Urothelium cell line (cell line): ENCODE measurements at places on chromosomes 6 and 20.

DNA sequence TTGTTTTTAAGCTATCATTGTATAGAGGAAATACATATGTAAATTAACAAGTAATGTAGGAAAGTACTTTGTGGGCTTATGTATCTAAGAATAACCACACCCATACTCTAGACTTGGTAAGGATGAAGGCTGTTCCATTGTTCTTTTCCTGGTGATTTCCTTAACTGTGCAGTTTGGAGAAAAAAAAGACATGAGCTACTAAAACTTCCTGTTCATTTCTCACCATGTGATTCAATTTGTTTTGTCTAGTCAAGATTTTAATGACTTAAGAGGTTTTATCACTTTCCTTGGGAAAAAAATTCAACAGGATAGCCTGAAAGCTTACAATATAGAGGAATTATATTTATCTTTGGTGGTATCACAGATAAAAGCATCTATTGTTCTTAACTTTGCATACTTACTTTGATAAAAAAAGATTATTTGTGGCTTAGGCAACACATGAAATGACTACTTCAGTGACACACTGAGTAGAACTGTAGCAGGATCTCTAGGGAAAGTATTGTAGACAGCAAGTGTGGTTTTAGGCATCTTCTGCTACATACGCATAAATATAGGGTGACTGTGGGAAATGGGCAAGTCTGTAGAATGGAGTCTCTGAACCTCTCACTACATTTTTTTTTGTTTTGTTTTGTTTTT lies 80.3 kb downstream of the GJA1 start:
- no peak for DNase-seq

- DNase-seq: no peak
These were observed 800 bp upstream of the GRIK2 start for GRCh38 chr6:101392586-101393230.

- DNase-seq: no peak
These were observed 2.2 kb upstream of the RWDD1 start for GRCh38 chr6:116568821-116569755.

GRCh38 chr20:48621376-48622078 lies 206.3 kb downstream of the PREX1 start:
- DNase-seq: peak; percentile 61

DNA sequence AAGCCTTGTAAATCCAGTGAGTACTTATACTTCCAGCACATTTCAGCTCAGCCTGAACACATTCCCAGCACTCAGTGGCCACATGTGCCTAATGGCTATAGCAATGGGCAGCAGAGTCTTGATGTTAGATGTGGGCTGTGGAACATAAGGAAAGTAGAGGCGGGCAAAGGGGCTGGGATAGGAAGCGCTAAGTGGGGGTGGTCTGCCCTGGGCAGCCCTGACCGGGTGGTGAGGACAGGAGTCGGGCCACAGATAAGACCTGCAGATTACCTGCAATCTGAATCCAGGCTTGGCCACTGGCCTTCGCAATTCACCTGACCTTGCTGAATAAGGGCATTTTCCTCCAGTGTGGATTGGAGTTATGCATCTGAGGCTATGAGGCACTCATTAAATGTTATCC lies 11.1 kb upstream of the HMGA1 start:
- DNase-seq: no peak

DNA sequence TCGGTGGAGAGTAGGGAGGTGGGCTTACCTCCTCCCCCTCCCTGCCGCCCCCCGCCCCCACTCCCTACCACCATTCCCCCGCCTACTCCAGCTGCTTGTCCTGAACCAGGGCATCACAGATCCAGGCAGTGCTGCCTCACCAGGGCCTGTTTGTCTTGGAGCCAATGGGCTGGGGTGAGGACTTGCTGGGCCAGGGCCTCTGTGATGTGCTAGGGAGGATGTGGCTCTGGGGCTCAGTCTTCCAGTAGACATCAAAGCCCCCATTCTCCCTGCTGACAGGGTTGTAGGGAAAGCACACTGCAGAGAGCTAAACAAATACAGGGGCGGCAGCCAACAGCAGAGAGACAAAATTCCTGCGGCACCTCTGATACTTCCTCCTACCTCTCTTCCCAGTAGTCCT lies 48.2 kb upstream of the NXT1 start:
- DNase-seq: no peak

- no peak for DNase-seq
These were observed 15.9 kb downstream of the DLL1 start for GRCh38 chr6:170274713-170275560.

DNA sequence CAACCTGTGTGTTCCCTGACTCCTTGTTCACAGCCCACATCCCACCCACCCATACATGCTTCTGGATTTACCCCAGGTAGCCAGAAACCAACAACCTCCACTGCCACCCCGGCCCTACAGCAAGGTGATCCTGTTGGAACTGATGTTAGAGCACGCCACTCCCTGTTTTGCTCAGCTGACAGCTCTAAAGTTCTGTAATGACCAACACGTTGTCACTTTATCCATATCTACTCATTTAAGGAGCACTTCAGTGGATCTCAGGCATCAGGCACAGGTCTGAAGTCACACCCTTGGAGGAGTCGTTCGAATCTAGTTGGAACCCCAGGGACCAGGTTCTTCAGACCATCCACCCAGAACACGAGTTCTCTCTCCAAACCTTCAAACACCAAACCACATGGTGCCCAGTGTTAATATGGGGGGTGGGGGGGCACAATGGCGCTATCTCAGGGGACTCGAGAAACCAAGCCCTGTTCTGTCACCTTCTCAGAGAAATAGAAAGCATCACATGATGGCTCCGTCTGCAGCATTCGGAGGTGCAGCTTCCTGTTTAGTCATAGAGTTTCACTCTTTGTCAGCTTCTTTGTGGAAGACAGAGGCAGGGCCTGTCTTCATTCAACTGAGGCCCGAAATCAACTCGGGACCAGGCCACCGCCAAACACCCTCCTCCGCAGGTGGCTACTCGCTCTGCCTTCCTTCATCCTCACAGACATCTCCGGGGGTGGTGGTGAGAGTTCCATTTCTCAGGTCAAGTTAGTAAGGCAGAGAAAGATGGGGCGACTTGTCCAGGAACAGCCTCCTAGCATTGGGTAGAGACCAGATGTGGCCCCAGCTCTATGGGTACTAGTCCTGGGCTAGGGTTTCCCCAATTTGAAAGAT lies 142.2 kb downstream of the NFATC2 start:
- no peak for DNase-seq

- DNase-seq: no peak
These were observed 288.6 kb downstream of the PRKN start for GRCh38 chr6:162438980-162439379.
